ENCODE measurements at places on chromosomes 4 and X.
A peak's percentile ranks its signal among the peaks of the same experiment; 100 is the strongest.

DNA sequence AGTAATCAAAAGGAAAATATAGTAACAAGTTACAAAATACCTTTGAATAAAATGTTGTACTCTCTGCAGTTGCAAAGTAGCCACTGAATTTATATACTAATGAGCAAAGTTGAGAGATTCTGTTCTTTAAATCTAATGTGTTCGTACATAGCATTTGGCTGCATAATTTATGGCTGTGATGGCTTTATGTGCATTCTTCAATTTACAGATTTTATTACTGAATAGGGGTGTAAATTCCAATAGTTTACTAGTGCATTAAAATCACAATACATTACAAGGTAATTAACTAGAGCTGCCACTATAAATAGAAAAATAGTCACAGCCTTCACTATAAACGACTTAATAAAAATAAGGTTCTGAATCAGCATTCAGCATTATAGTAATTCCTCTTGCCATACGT is 620.0 kb downstream of the ADGRL3 start:
- DNase-seq: no peak

- DNase-seq: no peak
Measured at GRCh38 chrX:1215123-1215823, 2.8 kb upstream of the CRLF2 start.

DNA sequence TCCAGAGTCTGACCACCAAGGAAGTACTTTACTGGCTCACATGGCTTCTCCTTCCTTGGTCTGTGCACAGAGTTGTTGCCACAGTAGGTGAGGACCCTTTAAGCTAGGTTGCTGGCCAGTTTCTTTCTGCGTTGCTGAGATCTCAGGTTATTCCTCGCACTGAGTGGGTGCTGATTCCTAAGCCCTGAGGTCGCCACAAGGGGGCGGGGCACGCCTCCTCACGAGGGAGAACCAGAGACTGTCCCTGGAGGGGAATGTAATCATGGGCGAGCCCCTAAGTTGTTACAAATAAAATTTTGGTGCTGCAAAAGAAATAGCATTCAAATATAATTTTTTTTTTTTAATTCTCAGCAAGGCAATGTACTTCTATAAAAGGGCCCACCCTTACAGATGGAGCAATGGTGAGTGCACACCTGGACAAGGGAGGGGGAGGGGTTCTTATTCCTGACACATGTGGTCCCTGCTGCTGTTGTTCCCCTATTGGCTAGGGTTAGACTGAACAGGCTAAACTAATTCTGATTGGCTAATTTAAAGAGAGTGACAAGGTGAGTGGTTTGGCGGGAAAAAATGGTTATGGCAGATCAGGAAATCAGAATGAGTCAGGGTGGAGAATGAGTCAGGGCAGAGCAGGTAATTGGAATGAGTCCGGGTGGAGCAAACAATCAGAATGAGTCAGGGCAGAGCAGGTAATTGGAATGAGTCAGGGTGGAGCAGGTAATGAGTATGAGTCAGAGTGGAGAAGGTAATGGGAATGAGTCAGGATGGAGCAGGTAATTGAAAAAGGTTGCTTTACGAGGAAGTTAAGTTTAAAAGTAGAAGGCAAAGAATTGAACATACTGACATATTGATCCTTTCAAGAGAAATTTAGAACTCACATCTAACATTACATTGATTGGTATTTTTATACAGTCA is 107.5 kb downstream of the VSIG4 start:
- no peak for DNase-seq

DNA sequence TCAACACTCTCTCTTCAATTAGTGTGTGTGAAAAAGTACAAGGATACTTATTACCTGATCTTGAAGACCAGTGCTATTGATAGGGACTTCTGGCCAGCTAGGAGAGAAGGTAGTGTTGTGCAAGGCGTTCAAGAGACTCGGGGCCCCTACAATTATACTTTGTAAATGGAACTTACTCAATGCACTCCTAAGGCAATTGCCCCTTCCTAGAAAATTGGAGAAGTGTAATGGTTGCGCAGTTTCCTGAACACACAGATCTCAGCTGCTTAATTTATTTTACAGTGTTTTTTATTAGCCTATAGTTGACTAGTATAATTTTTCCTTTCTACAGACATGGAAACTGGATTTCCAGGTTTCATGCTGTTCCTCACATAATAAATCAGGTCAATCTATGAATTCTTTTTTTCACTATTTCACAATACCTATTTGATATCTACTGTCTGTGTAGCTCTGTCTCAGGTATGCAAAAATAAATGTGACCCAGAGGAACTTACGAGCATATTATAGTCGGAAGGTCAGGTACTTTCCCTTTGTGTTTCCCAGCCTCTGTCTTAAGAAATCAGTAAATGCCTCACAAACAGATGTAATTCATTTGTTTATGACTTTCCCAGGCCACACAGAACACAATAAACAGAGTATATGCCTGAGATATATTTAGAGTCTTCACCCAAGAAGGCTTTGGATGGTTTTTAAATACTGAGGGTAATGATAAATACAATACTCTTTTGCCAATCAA is 89.1 kb upstream of the TET2 start:
- no peak for DNase-seq

DNA sequence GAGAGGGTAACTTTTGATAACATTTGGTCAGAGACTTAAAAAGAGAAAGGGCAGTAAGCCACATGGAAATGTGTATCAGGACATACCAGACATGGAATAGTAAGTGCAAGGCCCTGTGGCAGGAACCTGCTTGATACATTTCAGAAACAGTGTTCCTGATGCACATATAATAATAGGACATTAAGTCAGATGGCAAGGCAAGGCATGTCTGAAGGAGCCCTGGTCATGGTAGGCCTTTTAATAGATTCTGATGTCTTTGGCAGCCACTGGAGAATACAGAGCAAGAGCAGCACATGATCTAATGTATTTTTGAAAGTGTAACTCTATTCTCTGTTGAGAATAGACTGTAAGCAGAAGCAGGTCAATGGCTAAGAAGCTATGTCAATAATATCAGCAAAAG is 279.7 kb downstream of the CAMK2D start:
- DNase-seq: no peak

DNA sequence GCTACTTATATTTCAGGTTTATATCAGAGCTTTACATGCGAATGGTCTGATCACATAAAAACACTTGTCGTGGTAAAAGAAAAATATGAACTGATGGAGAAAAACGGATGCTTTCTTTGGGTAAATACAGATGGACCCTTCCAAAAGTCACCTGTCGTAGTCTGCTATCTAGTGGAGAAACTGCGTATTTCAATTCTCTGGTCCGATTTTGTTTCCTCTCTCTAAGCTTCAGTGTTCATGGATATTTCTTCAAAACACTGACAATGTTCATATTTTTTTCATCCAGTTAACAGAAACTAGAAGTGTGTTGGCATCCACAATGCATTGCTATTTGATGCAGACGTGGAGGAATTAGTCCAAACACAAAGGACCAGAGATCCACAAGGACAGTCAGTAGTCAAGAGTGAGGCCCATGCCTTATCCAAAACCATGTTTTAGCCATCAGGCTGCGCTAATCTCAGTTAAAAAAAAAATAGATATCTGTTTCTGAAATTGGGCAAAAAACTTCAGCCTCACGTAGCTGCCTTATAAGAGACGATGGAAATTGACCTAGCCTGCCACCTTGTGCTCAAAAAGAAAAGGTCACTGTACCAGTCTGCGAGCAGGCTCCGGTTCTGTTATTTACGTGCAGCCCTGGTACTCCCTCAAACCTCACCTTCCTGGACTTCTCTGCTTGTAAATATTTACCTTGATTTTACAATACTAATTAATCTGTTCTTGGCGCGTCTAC is 16.0 kb downstream of the MEPE start:
- no peak for DNase-seq

GRCh38 chr4:91961504-91961903 is 342.3 kb upstream of the GRID2 start:
- no peak for DNase-seq

- DNase-seq: no peak
Measured at GRCh38 chr4:100707786-100708185, 190.0 kb upstream of the EMCN start.

DNA sequence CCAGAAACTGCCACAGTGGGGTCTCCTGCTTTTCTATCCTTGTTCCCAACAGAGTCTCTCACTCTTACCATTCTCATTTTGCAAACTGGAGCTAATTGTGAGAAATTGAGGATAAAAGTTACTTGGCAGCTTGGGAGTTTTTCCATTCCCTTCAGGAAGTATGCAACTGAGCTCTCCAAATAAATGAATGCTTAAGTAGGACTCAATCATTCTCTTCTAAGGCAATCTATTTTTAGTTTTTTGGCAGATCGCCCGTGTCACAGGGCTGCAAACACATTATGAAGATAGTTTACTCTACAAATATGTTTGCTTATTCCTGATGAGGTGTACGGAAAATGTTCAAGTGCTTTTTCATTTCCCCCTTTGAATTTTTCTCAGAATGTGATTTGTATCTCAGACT is 5.3 kb downstream of the ASB11 start:
- no peak for DNase-seq

DNA sequence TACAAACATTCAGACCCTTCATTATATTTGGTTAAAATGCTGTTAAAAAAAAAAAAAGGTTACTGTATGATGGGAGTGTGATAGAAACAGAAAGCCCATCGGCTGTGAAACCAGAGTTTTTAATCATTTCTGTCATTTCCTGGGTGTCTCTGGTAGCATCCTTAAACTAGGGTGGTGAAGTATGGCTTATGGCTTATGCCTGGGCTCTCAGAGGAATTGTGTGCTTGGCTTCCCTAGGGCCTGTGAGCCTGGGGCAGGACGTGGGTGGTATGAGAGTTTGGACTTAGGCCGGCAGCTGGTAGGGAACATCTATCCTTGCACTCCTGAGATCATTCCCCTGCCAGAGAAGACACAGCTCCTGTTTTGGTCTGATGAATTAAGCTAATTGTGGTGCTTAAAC is 52.2 kb downstream of the DCUN1D4 start:
- DNase-seq: no peak

DNA sequence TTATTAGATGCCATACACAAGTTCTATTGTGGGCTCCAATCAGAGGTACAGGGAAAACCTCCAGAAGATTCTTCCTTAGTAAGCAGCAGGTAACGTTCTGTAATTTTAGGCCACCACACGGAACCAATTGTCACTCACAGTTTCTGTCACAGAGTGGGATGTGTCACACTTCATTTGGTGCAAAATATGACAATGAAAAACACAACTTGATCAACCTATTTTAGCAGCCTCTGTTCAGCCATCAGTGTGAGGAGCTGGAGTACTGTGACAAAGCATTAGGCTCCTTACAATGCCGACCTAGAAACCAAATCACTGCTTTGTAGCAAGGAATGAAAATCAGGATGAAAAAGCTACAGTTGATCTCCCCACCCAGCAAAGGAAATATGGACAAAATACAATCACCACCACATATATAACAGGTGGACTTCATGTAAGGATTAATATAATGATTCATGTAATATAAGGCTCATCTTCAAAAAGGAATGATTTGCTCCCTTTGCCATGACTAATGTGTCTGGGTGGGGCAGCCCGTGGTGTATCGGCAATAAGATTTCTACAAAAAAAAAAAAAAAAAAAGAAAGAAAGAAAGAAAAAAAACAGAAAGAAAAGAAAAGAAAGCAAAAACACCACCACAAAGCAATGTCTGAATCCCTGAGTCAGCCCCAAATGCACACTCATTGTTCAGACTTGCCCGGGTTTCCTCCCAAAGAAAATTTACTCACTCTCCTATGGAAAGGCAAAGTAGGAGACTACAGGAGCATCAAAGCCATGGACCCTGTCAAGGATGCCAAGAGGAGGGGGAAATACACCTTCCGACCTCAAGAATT is 36.0 kb downstream of the SLC9A7 start:
- no peak for DNase-seq

DNA sequence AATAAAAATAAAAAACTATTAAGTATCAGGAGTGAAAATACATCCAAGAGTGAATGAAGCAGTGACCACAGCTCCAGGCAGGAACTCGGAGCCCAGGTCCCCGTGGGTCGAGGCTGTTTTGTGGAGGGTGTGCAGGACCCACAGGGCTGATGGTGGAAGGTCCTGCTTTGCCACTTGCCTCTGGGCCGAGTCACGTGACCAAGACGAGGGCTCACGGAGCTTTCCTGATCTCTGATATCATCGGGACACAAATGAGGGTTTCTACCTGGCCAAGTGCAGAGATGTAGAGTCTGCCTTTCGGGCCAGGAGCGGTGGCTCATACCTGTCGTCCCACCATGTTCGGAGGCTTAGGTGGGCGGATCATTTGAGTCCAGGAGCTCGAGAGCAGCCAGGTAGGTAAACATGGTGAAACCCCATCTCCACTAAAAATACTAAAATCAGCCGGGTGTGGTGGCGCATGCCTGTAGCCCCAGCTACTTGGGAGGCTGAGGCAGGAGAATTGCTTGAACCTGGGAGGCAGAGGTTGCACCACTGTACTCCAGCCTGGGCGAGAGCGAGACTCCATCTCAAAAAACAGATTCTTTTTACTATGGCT is 7.2 kb downstream of the SLC25A6 start:
- DNase-seq: peak; percentile 20

DNA sequence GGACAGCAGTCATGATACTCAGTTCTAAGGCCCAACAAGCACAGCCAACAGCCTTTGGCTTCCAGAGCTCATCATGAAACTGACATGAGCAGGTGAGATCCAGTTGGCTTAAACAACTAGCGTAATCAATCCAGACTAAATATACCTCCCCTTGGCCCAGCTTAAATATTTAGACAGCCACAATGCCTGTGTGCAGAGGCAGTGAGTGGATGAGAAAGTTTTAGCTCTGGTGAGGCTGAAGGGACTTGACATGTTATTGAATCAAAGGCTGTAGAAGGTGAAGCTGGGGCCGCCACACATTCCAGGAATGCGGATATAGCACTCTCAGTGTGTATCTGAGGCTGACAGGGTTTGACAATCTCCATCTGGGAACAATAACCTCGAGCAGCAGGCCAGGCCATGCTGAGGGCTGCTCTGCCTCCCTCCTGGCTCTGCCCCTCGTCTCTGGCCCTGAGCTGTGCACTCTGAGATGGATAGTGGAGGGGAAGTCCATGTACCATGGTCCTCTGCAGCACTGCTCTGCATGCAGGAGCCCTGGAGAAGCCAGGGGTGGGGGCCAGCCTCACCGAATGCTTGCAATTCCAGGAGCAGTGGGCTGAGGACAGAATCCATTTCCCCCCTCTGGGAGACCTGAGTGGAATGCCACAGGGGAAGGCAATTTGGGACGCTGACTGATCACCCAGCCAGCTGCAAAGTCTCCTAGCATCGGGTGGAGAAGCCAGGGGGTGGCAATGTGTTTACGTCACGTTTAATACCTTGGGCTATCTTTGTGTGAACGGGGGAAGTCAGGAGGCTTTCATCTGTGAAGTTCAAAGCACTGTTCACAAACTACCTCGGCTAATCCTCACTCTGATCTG is 37.3 kb upstream of the RASL11B start:
- no peak for DNase-seq

- DNase-seq: no peak
Measured at GRCh38 chrX:28997706-28998463, 410.6 kb downstream of the IL1RAPL1 start.

- DNase-seq: no peak
Measured at GRCh38 chr4:172515266-172515879, 653.2 kb upstream of the GALNT7 start.

Data from GM13976 (cell line).